ENCODE measurements at places on chromosomes 1 and 21.

DNA sequence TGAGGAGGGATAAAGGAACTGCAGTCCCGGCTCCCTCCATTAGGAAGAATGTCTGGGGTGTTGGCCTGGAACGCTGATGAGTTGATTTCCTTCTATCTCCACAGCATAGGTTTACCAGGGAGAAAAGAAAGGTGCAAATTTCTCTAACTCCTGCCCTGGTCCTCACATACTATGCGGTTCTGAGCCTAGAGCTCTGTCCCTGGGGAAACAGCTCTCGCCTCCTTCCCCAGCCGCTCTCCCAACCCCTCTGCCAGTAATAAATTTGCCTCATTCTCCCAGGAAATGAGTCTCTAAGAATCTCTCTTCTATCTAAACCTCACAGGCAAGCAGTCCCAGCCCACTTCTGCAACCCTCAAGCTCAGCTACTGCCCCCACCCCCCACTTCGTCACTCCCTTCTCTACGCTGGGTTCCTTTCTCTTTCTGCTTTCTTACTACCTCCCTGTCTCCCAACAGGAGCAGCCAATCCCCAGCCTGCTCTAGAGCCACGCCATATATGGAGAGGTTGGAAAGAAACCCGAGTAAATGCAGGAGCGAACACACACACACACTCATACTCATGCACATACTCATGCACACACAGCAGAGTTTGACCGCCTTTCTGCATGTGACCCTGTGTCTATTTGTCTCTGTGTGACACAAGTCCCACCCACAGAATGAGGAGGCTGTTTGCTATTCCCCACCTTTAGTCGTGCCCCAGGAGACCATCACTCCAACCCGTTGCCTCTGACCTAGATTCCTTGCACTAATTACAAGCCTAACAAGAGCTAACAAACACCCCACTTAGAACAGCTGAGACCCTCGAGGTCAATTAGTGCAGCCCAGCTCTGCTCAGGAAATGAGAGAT lies 13.4 kb downstream of the PLEKHO1 start:
- DNase-seq = no peak

DNA sequence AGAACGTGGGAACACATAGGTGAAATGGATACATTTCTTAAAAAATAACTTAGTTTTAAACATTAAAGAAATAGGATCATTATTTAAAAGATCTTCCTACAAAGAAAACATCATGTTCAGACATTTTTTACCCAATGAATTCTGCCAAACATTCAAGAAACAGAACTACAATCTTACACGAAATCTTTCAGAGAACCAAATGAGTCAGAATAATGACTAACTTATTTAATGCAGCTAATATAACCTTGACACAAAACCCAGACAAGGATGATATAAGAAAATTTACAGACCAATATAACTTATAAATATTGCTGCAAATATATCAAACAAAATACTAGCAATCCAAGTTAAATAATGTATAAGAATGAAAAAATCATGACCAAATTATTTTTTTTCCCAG lies 220.1 kb upstream of the KCNK2 start:
- DNase-seq = no peak

DNA sequence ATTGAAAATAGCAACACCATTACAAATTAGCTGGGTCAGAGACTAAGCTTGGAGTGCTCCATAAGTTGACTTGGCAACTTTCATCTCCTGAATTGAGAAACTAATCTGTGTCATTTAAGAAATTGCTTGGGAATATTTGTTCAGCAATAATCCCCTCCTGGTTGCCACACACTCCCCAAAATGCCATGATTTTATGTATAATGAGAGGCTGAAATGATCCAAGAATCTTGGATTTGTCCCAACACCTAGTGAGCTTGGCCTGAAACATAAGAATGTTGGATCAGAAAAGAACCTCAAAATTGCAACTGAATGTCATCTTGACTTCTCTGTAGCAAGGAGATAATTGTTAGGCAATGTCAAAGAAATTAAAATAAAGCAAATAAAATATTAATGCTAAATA lies 805.9 kb upstream of the ADAMTS5 start:
- DNase-seq = no peak

DNA sequence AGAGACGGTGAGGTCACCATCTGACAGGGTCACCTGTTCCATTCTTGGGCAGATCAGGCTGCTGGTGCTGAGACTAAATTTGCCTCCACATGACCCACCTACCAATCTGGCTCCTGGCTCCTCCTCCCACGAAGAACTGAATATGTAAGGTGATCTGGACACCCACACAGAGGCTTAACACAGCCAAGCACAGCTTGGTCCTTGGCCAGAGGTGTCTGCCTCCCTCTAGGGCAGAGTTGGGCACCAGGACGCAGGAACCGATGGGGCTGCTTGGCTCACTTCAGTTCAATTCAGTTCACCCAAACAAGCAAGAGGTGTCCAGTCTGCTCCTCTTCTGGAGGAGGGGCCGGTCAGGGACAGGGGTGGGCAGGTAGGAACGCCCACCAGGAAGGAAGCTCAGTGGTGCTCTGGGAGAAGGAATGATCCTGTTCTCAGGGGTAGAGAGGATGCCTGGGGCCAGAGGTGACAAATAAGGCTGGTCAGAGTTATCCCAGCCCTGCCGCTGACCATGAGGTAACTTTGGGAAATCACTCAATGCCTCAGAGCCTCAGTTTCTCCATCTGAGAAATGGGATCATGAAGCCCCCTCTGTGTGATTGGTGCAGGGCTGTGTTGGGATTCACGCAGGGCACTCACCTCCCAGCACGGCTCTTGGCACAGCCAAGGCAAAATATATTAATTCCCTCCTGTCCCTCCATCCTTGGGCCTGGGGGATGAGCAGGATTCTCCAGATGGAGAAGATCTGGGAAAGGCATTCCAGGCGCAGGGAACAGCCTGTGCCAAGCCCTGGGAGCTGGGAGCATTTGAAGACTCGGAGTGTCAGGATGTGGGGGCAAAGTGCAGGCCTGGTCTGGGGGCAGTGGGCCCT lies 284.5 kb downstream of the PTPRU start:
- no peak for DNase-seq

- DNase-seq = no peak
Measured at GRCh38 chr1:117290890-117291289, 76.4 kb upstream of the MAN1A2 start.

DNA sequence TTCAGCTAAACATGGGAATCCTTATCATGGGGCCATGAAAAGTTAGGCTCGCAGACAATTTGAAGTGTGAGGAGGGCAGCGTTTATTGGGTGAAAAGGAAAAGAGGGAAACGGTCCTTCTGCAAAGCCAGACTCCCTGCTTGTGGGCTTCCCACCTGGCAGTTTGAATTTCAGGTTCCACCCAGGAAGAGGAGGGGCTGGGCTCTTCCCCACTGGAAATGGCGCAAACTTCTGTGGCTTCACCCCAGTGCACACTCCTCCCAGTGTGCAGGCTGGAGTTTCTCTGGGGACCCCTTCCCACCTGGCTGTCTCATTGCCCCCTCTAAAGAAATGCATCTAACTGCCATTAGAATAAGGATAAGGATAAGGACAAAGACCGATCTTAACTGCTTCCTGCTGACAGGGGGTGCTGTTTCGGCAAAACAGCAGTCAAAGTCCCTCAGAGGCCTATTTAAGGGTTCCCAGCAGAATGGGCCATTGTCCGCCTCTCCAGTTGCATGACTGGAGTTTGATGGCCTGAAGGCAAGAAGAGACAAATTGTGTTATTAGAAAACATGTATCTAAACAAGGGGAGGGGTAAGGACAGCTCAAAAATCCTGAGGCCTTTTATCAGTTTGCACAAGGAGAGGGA lies 20.4 kb downstream of the AIM2 start:
- DNase-seq = no peak

DNA sequence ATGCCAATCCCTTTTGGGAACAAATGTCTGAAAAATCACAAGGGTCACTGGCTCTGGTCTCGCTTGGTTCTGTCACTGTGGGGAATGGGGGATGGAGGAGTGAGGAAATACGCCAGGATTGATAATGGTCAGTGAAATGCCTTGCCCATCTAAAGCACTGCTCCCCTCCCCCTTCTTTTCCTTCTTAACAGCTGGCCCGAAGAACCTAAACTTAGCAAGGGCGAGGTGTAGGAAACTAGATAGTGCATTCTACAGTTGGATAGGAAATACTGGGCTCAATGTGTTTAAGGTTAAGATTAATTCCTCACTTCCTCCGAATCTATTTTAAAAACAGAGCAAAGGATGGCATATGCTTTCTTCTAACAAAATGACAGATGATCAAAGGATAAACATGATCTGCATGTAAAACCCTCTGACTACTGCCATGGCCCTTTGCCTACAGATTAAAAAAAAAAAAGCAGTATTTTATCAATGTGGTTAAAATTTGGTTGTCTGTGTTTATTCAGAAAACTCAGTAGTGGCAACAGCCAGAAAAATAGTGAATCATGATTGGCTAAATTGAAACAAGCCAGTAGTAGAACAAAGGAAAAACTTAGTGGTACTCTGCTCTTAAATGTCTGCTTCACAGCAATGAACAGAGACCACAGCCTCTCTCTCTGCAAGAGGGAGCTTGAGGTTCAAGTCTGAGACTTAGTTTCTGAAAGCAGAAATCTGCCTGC lies 86.1 kb upstream of the VAV3 start:
- DNase-seq = no peak

DNA sequence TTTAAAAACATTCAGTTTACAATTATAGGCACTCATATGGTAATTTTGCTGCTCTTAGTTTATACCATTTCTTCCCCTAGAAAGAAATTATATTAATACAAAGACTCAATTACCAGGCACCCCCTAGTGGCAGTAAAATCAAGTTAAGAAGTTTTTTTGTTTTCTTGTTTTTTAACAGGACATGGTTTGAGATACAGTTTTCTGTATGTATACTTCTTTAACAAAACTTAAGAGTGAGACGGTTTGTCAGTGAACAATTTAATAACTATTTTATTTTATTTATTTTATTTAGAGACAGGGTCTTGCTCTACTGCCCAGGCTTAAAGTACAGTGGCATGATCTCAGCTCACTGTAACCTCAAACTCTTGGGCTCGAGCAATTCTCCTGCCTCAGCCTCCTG lies 224.6 kb downstream of the FAF1 start:
- no peak for DNase-seq

DNA sequence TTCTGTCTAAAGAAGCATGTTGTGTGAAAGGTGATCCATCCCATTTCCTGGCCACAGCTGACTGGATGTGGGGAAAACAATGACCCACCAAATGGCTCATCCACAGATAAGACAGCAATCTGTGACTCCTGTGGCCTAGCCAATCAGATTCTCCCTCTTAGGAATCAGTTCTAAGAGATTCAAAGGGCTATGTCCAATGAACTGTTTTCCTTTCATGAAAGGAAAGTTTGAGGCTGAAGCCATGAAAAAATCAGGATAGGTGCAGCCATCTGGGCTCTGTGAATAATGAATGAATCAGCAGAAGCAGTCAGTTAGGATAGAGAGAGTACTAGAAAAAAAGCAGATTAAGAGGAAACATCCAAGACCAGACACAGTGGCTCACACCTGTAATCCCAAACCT lies 164.7 kb downstream of the NRIP1 start:
- DNase-seq = no peak

GRCh38 chr1:59266180-59266926 lies 30.5 kb upstream of the FGGY start:
- no peak for DNase-seq

DNA sequence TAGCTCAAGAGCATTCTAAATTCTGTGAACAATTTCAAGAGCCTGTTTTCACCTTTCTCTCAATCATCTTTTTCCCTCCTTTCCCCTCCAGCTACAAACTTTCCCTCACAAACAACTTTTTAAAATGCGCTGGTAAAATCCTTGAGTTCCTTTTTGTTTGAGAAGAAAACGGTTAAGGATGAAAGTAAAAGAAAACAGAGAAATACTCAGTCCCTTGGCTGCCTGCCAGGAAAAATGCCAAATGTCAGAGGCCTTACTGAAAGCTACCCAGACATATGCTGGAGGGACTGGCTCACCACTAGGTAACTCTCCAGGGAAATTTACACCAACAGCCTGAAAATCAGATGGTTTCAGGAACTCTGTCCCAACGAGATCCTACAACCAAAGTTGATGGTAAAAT lies 11.0 kb upstream of the SERBP1 start:
- DNase-seq = no peak

DNA sequence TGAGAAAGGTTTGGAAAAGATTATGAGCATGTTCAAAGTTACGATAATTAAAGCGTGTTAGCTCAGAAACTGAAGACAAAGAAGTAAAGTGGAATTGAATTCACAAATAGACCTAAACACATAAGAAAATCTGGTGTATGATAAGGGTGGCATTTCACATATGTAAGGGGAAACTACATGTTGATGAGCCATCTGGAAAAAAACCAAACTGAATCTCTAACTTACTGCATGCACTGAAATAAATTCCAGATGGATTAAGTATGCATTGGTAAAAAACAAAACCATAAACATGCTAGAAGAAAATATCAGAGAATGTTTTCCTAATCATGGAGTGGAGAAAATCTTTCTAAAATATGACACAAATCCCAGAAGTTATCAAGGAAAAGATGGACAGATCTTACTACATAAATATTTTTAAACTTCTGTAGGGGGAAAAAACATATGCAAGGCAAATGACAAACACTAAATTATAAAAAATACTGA lies 34.0 kb upstream of the CTPS1 start:
- no peak for DNase-seq

DNA sequence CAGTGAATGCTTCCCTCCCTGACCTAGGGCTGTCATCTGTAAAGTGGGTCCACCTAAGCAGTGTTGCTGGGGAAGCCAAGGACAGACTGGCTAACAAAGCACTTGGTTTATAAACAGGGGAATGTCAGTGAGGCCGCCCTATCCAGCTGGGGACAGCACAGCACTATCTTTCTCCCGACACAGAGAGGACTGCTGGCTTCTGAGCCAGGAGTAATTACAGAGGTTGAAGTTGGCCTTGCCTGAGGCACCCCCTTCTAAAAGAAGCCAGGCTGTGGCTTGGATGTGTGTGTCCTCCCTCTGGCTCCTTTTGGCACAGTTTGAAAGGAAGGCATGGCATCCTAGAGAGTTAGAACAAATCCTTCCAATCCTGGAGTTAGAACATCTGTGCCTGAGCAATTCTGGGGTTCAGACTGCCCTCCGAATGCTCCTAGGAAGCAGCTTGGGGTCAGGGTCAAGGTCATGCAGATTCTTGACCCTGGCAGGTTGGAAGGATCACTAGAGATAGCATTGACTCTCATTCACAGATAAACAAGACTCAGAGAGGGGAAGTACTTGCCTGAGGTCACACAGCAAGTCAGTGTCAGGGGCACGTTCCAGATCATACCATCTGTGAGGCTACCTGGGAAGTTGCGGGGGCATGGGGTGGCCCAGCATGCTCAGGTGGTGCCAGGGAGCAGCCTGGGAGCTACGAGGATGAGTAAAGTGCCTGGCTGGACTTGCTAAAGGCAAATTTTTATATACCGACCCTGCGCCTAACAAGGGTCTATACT lies 1.3 kb upstream of the LDLRAP1 start:
- DNase-seq = no peak

GRCh38 chr1:86380257-86380861 lies 15.8 kb downstream of the ODF2L start:
- DNase-seq = no peak

All from stimulated activated CD8-positive, alpha-beta memory T cell treated with anti-CD3 and anti-CD28 coated beads, Interleukin-7, amount 100 ng/mL, for 1 hour (primary cell).